ENCODE measurements at places on chromosomes 5 and 9.
A peak's percentile ranks its signal among the peaks of the same experiment; 100 is the strongest.

- DNase-seq: no peak
Measured at GRCh38 chr9:35257986-35258659, 96.3 kb downstream of the UNC13B start.

GRCh38 chr9:98968601-98969337 is 25.1 kb downstream of the COL15A1 start:
- no peak for DNase-seq

DNA sequence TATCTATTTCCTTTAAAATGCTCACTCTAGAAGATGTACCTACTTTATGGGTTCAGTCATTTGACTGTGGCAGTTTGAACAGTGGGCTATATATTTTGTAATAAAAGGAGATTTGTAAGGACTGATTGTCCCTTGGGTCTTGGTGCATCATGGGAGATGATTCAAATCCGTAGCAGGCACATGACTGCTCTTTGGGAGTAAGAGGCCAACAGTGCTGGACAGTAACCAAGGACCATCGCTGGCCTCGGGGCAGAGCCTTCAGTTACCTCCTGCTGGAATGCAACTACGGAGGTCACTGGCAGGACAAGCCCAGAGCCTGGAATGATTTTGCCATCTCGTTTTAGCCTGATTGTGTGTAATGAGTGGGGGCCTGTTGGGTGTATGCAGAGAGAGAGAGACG is 7.0 kb upstream of the MAMDC2 start:
- DNase-seq: no peak

DNA sequence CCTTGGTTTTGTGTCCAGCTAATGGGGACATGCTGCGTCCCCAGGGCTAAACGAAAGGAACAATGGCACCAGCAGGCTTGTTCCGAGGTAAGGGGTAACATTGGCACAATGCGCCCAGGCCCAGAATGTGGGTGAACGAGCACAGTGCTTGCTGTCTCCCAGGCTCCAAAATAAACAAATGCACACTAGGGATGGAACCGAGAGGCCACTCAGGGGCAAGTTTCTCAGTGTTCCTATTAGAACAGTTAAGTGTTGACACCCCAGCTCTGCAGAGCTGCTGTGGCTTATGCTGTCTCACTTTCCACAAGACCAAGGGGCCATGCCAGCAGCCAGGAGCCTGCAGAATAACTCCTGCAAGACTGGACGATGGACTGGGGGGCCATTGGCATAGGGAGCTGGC is 492.4 kb downstream of the GADD45G start:
- DNase-seq: no peak

GRCh38 chr5:109374625-109375024 is 35.1 kb downstream of the PJA2 start:
- no peak for DNase-seq

- peak; percentile 63 for DNase-seq
Measured at GRCh38 chr9:29211580-29212396, 1638.5 kb upstream of the C9orf72 start.

Measured in NCI-H524 (cell line).